ENCODE measurements at places on chromosomes 7 and 10.

DNA sequence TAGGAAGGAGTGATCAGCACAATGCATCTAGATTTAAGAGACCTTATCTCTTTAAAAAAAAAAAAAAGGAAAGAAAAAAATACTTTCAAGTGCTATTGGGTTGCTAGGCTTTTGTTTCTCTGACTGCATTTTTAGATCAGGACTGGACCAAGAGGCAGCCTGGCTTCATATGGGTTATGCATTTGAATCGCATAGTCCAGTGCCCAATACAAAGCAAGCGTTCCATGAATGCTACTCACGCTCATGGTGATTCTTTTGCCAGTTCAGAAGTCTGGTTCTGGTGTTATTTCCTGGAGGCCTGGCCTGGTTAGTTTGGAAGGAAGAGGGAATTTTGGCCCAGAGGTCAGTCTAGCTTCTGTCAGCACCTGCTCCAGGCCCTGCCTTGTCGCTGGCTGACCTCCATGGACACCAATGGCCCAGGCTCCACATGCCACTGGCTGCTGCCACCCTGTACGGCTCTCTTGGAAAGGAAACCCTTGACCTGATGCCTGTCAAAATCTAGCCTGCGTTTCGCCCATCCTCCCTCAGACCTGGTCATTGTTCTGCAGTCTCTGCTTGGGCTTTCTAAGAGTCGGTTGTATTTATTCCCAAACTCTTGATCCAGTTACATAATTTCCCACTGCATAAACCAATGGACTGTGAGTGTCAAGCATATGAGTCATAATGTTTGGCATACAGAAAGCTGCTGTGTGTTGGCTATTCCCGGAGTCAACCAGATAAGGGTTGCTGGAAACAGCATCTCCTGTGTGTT lies 74.3 kb upstream of the MKX start:
- no peak for DNase-seq

DNA sequence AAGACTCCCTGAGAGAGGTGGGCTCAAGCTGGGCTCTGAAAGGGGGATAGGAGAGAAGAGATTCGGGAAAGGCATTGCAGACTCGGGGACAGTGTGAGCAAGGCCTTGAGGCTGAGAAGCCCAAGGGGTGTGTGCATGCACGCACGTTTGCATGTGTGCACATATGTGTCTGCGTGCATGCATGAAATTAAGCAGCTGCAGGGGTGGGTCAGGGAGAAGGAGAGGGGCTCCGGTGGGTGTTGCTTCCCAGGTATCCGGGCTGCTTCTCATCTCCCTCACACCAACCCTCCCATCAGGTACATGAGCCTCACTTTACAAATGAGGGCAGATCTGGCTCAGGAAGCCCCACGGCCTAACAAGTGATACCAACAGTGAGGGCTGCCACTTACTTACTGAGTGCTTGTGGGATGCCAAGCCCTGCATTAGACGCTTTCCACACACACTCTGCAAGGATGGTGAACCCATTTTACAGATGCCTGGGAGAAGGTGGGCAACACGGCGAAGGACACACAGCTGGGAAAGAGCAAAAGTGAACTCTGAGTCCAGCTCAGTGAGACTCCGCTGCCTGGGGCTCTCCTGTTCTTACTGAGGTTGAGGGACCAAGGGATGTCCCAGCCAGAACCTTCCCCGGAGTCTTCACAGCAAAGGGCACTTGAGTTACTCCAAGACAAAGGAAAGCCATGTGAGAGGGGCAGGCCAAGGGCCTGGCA lies 26.4 kb downstream of the ZCCHC24 start:
- no peak for DNase-seq

DNA sequence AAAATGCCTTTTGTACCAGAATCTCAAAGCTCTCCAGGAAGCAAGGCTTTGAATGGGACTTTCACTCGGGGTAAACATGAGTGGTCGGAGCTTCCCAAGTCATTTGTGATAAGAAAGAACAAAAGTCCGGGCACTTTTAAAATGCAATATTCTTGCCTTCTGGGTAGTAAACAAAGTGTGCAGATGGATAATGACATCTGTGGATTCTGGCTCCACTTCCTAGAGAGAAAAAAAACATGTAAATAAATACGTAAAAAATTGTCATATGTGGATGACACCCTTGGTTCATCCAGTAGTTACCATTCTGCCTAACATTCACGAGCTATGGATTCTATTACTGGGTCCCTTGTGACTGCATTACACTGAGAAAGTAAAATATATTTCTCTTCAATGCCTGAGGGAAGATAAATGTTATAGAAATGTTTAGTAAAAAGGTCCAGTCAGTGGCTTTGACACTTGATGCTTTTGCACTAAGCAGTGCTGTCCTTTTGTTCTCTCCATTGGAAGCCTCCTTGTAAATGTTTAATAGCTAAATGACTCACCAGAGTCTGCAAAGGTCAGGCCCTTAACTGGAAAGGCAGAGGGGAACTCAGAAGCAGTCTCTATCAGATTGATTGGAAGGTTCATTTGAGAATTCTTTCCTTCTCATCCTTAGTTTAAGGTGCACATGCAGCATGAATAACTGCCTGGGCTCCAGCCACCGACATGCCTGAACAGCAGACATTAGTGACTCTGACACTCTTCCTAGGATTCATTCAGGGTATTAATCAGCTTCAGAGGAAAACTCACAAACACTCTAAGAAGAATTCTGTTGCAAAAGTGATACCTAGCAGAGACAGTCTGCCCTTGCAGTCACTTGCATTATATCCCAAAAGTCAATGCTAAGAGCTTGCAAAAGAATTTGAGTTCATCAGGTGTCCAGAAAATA lies 11.7 kb upstream of the EDRF1 start:
- DNase-seq, result no peak

GRCh38 chr7:139430443-139430842 lies 53.0 kb downstream of the KLRG2 start:
- DNase-seq, result no peak

DNA sequence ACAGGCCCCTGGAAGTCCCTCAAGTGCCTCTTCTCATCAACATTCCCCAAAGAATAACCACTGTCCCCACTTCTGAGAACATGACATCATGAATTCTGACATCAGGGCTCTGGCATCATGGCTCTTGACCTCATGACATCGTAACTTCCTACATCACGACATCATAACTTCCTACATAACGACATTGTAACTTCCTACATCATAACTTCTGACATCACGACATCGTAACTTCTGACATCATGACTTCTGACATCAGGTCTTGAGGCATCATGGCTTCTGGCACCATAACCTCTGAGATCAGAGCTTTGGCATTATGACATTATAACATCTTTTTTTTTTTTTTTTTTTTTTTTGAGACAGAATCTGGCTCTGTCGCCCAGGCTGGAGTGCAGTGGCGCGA lies 66.7 kb upstream of the FAM20C start:
- no peak for DNase-seq

DNA sequence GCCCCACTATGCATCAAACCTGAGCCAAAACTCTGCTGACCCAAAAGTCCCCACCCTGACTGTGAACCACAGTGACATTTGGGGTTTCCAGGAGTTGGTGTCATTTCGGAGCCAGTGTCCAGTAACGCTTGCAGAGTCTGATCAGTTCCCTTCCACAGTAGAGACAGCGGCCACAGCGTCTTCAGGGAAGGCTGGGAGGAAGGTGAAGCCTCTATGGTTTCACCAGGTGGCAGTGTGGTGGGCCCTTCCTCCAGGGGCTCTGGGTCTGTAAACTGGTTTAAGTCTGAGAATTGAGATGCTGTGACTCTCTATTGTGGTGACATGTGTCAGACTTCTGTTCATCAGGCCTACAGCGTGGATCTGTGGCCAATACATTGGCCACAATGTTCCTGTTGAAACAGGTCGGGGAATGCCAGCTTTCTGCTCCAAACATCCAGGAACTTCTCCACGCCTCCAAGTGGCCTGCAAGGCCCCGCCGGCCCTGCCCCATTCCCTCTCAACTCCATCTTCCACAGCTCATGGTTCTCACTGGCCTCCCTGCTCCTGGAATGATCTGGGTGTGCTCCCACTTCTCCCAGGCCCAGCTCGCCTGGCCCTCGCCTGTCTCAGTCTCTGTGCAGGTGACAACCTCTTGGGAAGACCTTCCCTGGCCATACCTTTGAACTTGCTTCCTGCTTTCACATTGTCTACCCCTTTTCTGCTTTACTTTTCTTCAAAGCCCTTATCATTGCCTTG lies 124.5 kb upstream of the FAM20C start:
- DNase-seq, result no peak

- no peak for DNase-seq
Measured at GRCh38 chr10:118720685-118721538, 33.9 kb downstream of the CACUL1 start.

- no peak for DNase-seq
Measured at GRCh38 chr10:71829171-71829570, 21.9 kb downstream of the PSAP start.

DNA sequence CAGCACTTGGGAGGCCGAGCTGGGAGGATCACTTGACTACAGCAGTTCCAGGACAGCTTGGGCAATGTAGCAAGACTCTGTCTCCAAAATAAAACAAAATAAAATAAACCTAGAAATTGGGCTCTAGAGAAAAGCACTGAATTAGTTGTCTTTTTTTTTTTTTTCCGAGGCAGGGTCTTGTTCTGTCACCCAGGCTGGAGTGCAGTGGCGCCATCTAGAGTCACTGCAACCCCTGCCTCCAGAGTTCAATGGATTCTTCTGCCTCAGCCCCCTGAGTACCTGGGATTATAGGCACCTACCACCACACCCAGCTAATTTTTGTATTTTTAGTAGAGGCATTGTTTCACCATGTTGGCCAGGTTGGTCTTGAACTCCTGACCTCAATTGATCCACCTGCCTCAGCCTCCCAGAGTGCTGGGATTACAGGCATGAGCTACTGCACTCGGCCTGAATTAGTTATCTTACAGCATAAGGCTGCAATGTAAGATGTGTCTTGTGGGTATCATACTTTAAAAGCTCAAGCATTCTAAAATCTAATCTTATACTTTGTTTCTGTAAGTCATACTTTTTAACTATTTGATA lies 12.8 kb downstream of the MEIG1 start:
- no peak for DNase-seq

- DNase-seq, result no peak
Measured at GRCh38 chr7:25031432-25031831, 51.5 kb upstream of the OSBPL3 start.

GRCh38 chr10:49309691-49310411 lies 10.9 kb downstream of the C10orf71 start:
- no peak for DNase-seq

- DNase-seq, result peak; percentile 32
Measured at GRCh38 chr7:148883266-148884048, 634 bp downstream of the EZH2 start.

- DNase-seq, result no peak
Measured at GRCh38 chr7:39934132-39934531, 15.9 kb upstream of the CDK13 start.

- peak; percentile 23 for DNase-seq
Measured at GRCh38 chr10:13440185-13441061, 88.4 kb downstream of the BEND7 start.

DNA sequence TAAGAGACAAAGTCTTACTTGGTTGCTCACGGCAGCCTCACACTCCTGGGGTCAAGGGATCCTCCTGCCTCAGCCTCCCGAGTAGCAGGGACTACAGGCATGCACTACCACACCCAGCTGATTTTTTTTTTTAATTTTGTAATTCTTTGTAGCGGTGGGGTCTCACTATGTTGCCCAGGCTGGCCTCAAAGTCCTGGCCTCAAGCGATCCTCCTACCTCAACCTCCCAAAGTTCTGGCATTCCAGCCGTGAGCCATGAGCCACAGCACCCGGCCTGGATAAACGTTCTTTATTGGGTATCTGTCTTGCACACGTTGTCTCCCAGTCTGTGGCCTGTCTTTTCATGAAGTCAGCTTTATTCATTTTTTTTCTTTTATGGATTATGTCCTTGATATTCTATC lies 636.1 kb upstream of the FOXK1 start:
- no peak for DNase-seq

GRCh38 chr10:71133710-71134686 lies 78.4 kb upstream of the UNC5B start:
- no peak for DNase-seq

GRCh38 chr7:139153832-139154231 lies 44.3 kb upstream of the ZC3HAV1 start:
- DNase-seq, result no peak

- no peak for DNase-seq
Measured at GRCh38 chr10:35329520-35329919, 6.8 kb upstream of the CCNY start.

DNA sequence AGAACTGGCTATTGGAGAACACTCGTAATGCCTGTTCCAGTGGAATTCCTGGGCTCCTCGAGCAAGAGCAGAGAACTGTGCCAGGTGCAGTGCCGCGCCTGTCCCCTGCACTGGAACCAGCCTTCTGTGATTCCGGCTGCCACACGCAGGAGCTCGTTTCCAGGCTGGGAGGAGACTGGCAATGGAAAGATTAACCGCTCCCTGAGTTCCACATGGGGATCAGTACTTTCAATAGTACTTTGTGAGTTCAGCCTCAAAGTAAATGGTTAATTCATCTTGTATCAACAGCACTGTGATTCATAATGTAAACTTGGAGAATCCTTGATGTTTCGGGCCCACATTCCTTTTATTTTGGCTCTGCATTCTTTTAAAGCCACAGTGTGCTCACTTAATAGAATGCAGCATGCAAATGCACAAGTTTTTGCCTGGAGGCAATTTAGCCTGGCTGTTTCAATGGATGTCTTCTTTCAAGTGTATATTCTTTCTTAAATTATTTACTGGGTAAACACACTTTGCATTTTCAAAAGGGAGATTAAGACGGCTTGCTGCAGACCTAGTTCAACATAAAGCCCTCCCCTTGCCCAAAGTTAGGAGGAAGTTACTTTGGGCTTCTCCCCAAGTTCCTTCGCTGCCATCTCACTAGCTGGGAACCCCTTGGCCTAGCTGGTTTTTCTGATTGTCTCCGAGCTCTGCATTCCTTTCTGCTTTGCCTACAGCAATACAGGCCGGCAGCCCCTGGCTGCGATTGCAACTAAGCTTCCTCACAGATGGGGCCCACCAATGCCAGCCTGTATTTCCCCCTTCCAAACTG lies 138.1 kb upstream of the TCF7L2 start:
- DNase-seq, result no peak

DNA sequence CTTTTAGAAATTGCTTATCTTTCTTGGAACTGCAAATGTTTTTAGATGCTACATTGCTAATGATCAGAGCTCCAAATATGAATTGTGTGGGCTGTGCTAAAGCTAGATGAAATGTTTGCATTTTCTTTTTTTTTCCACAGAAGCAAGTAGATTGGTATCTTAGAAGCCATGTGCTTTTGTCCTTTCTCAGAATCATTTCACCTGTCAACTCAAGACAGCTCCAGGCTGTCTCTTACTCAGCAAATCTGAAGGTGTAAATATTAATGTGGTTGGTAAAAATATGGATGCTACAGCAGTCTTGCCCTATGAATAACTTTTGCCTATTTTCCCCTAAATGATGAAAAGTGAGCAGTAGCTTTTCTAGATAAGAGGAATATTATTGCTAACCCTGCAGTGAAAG lies 41.2 kb downstream of the AP3M1 start:
- no peak for DNase-seq

All from amygdala (tissue), 56 donors.